Urinary bladder (tissue), 4 donors: ENCODE measurements at places on chromosomes 3 and 15.

DNA sequence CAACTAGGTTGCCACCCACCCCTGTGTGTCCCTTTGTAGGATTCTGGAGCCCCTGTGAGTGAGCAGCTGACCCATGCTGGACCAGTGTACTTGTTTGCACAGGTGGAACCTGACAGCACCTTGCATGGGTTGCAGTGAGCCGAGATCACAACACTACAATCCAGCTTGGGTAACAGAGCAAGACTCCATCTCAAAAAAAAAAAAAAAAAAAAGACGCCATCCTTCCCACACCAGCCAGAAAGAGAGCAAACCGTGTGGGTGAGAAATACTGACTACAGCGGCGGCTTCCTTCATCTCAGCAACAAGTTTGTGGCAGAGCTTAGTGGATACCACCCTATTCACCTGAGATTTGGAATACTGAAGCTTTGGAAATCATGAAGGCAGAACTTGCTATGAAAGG lies 746 bp upstream of the CD80 start:
- DNase-seq, result no peak

GRCh38 chr15:41935566-41936020 lies 36.8 kb downstream of the EHD4 start:
- no peak for DNase-seq

GRCh38 chr3:144051211-144051610 lies 79.6 kb downstream of the DIPK2A start:
- no peak for DNase-seq

DNA sequence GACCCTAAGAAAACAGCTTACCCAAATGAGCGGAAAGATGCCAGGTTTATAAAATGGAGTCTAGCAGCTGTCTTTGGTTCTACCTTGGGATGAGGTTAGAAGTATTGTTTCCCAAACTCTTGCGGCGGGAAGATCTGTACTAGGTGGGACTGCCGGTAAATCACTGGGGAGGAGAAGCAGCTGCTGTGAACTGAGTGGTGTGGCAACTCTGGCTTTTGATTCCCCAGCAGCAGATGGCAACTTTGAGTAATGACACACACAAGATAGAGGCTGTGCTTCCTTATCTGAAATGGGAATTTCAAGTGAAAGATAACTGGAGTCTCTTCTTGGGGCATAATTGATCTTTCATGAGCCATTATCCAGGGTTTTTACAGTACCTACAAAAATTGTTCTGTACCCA lies 184.9 kb downstream of the ATG7 start:
- no peak for DNase-seq

GRCh38 chr3:50985893-50986292 lies 311.2 kb downstream of the DOCK3 start:
- no peak for DNase-seq

- no peak for DNase-seq
Observed at GRCh38 chr15:70342554-70343548, 245.1 kb upstream of the TLE3 start.

DNA sequence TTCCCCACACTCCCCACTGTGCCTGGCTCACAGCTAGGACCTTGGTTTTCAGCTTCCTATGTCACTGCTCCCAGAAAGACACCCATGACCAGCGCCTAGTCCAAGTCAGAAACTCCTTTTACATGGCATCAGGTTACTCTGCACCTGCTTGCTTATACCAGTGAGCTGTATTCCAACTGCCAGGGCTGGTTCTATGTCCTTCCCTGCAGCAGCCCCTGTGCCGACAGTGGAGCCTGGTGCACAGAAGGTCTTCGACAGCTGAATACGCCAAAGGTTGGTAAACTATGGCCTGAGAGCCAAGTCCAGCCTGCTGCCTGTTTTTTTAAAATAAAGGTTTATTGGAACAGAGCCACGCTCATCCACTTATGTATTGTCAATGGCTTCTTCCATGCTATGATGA lies 102.5 kb downstream of the IQSEC1 start:
- DNase-seq, result no peak

DNA sequence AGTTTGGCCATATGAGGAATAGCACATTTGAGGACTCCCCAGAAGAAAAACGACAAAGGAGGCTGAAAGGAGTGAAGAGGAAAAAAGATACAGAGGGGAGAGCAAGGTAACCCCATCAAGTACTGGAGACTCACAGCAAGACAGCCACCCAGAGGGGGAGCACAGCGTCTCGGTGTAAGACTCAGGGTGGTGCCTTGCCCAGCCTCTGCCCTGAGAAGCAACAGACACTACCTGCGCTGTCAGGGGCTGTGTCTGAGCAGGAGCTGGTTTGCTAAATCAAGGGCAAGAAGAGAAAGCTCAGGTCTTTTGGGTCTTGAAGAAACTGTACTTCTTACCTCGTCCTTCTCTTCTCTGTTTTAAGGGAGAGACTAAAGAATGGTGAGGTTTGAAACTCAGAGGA lies 27.9 kb downstream of the FBXO45 start:
- no peak for DNase-seq

- no peak for DNase-seq
Observed at GRCh38 chr3:170999737-171000242, 26.7 kb downstream of the SLC2A2 start.

GRCh38 chr3:67447393-67447792 lies 207.0 kb downstream of the SUCLG2 start:
- DNase-seq, result no peak

DNA sequence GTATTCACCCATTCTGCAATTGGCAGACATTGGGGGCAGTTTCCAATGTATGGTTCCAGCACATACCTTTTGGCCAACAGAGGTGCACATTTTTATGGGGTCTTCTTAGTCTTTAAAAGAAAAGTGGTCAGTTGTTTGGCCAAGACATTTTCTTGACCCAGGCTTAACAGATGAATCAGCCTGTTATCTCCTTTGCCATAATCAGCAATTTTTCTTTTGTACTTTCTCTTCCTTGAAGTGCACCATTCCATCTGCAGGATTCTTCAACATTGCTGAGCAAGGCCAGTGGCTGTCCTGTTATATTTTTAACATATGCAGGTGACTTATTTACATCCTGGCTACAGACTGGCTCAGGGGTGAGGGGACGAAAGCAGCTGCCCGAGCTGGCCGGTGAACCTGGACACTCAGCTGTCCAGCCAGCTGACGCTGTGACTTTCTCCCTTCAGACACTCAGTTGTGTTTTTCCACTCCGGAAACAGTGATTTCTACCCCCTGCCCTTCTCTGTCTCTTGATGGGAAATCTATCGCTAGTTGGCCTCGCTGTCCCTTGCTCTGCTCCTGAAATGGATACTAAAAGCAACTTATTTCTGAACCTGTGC lies 96.5 kb upstream of the TNFAIP8L3 start:
- no peak for DNase-seq

DNA sequence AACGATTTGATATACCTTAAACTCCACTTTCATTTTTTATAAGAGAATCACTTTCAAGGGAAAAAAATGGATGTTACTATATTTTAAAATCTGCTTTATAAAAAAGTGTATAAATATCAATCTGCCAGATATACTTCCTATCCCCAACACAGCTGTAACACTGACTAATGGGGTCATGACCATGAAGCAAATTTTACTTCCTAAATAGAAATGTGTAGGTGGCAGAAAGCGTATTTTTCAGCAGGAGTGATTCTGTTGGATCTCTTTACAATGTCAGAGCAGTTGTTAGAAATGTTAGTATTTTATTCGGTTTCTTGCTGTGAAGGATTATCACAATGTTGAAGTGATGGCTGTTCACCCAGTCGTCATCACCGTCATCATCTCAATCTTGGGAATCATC lies 5.5 kb upstream of the C15orf40 start:
- no peak for DNase-seq

DNA sequence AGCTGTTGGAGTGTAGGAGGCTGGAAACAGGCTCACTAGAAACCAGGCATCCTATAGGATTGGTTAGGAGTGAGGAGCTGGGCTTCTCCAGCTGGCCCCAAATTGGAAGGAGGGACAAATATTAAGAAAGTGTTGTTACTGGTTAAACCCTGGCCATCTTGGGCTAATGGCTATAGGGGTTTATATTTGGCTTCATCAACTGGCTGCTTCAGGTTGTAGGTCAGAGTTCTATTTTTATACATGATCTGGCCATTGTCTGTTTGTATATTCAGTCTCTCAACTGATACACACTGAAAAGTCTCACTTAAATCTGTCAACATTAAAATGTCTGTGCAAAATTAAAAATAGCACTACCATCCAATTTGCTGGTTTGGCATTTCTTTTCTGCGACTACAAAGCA lies 70.2 kb upstream of the ARRDC4 start:
- no peak for DNase-seq

- no peak for DNase-seq
Observed at GRCh38 chr3:119792270-119792669, 10.4 kb downstream of the NR1I2 start.

DNA sequence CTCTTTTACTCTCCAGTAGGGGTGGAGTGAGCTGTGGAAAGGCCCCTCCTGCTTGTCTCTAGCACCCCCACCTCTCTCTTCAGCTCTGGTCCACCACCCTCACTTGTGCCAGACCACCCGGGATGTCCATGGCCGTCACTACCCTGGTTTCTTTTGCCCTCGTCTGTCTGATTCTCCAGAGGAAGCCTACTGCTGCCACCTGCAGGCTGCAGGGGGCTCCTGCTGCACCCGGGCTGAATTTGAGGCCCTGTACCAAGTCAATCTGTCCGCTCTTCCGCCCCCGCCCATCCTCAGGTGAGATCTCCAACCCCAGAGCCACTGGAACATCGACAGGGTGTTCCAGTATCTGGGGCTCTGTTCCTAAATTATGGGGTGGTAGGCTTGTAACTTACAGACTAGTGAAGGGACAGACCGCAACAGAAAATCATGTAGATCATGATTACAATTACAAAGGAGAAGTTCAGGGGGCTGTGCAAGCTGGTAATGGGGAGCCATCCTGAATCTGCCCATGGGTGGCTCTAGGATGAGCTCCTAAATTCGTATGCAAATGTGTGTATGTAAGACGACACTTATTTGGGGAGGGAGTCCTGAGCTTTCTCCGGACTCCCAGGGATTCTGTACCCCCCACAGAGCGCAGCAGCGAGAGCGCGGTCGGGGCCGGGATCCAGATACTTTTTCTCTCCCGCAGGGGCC lies 683 bp upstream of the UNC45A start:
- DNase-seq, result no peak

DNA sequence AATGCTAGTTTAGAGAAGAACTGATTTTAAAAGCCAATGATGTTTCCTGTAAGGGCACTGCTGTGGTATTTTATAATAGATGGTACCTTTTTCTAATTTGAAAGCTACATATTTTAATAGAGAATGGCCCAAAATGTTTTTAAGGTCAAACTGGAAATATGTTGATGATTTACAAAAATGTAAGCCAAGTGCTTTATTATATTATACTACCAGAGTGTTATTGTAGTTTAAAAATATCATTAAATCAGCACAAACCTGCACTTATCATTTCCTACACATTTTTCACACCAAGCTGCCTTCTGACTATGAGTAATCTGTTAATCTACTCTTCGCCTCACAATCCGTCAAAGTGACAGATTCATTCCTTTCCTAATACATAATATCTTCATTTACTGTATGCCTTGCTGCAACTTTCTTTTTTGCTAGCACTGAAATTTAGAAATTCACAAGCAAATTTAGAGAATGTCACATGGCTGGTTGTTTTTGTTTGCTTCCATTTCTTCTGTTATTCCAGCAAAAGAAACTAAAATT lies 126.4 kb upstream of the FAM3D start:
- DNase-seq, result no peak

- no peak for DNase-seq
Observed at GRCh38 chr3:40278791-40279190, 30.7 kb upstream of the EIF1B start.

GRCh38 chr3:48215466-48215865 lies 7.8 kb upstream of the CAMP start:
- no peak for DNase-seq

- no peak for DNase-seq
Observed at GRCh38 chr15:31342781-31343626, 16.4 kb downstream of the KLF13 start.

DNA sequence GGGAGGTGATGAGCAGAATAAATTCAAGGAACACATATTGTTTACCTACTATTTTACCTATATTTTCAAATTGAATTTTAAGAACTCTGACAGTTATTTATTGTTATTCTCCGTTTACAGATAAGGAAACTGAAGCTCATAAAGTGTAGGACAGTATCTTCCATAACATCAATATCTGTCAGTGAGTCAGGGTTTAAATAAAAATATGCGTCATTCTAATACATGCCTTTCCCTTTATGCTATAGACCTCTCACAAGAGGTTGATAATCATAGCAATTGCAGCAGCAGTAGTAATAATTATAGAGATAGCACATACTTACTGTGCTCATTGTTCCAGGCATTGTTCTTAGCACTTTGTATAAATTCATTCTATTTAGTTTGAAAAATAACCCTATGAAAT lies 101.1 kb downstream of the EPHA6 start:
- no peak for DNase-seq

DNA sequence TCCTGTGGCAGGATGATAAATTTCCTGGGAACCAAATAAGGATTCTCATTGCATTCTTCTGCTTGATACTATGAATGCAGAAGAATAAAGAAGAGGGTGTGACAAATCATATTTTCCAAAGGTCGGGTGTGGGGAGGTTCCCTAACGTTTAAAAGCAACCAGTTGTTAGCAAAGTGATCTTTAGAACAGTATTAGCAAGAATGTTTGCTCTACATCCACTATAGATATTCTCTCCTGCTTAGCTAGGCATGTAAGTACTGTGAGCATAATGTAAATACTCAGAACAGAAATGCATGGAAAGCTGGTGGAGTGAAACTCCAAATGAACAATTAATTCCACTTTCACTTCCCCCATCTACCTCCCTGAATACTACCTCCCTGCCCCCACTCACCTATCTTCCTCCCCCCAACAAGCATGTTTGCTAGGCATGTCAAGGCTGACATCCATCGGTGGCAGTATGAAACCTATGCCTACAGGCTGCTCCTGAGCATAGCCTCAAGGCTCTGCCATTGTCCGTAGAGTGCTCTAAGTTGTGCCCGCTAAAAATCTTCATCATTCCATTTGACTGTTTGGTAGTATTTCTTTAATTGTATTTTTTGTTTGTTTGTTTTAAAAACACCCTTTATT lies 329.7 kb downstream of the TIGIT start:
- no peak for DNase-seq

- DNase-seq, result no peak
Observed at GRCh38 chr3:65556934-65557577, 481.7 kb downstream of the MAGI1 start.
